Amygdala (tissue), 56 donors: ENCODE measurements at places on chromosomes 16 and 17.

DNA sequence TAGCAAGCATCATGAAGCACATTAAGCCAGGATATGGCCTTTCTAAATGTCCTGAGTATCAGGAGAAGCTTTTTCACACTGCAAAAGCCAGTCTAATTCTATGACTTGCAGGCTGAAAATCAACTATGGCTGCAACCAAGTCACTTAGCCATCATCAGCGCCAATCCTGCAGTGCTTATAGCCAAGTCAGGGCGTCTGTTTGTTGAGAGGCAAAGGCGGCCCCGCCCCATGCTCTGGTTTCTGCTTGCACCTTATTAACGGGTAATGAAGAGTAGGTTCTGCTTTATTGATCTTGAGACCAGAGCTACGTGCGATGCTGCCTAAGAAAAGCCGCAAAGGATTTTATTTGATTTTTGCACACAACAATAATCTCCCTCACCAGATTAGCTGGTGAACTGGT lies 88.4 kb downstream of the CDH13 start:
- DNase-seq, result no peak

DNA sequence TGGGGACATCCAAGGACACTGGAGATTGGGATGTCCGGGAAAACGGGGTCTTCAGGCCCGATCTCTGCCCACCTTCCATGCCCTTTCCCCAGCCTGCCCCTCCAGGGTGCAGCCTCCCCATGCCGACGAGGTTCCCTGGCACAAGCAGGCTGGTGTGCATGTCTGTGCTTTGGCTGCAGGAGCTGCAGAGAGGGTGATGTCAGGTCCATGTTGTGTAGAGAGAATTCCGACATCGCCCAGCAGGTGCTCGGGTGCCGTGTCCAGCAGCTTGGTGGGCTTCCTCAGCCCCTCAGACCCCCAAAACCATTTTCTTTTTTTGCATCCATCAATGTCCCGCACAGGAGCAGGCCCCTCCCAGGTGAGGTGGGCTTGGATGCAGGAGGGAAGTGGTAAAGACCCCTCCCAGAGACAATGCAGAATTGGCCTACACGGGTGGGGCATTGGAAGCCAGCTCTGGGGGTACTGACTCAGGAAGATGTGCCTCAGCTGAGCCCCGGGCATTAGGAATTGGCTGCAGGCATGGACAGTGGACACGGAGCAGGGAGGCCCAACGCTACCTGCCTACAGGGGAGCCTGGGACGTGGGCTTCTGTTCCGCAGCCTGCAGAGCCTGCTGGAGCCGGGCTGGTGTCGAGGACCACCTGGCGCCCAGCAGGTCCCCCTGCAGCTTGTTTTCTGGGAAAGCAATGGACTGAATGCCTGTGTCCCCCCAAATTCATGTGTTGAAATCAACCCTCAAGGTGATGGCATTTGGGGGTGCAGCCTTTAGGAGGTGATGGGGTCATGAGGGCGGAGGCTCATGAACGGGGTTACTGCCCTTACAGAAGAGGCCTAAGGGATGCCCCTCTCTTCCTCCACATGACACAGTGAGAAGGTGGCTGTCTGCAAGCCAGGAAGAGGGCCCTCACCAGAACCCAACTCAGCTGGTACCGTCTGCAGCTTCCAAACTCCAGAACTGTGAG lies 97.5 kb downstream of the METRNL start:
- DNase-seq, result no peak

DNA sequence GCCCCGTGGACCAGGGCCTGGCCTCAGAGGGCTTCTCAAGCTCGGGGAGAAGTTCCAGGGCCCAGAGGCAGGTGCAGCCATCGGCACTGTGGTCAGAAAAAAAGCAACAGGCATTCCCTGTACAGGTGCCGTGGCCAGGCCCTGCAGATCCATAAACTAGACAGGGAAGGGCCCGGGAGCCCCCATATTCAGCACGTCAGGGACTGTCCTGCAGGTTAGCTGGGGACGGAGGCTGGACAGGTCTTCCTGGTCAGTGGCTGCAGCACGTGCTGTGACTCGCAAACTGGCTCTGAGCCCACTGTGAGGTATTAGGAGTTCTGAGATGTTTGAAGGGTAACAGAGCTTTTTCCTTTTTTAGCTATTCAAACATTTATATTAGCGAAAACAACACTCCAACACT lies 15.0 kb upstream of the C16orf95 start:
- no peak for DNase-seq

GRCh38 chr17:34364751-34365150 lies 1.7 kb upstream of the CCL1 start:
- no peak for DNase-seq

GRCh38 chr17:61235827-61236197 lies 163.8 kb upstream of the TBX2 start:
- DNase-seq, result peak; percentile 10

- DNase-seq, result no peak
Observed at GRCh38 chr16:75236232-75236631, 15.2 kb downstream of the BCAR1 start.

- DNase-seq, result no peak
Observed at GRCh38 chr17:51857052-51857597, 301.4 kb downstream of the CA10 start.

- DNase-seq, result no peak
Observed at GRCh38 chr16:2388875-2389433, 40.3 kb upstream of the CCNF start.

GRCh38 chr17:73653810-73654209 lies 9.6 kb upstream of the SDK2 start:
- DNase-seq, result no peak

DNA sequence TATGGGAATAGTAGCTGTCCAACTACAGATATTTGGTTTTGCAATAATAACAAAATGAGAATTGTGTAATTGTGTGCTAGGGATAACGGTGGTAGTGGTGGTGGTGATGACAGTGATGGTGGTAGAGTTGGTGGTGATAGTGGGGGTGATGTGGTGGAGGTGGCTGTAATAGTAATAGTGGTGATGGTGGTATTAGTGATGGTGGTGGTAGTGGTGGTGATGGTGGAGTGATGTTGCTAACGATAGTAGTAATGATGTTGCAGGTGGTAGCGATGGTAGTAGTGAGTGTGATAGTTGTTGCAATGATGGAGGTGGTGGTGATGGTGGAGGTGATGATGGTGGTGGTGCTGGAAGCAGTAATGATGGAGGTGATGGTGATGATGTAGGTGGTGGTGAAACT lies 94.4 kb downstream of the HS3ST3B1 start:
- DNase-seq, result no peak

DNA sequence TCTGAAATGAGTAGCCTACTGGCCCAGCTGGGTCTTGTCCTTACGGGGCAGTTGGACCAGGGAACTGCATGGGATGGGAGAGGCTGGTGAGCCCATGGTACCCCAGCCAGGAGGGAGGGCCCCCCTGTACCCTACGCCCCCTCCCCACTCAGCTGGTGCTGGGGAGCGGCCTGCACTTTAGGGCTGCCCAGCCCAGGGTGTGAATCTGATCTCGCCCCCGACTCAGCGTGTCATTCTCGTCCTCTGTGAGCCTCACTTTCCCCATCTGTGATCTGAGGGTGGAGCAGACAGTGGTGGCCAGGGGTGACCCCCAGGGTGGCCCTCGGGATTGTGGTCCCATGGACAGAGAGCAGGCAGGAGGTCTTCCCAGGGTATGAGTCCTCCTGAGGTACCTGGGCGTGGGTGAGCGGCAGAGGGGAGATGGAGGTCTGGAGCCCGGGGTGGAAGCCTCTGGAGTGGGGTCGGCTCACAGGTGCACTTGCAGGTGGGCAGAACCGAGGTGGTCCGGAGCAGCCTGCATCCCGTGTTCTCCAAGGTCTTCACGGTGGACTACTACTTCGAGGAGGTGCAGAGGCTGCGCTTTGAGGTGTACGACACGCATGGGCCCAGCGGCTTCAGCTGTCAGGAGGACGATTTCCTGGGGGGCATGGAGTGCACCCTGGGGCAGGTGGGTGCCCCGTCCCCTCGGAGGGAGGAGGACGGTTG lies 1.6 kb downstream of the CPNE7 start:
- no peak for DNase-seq

DNA sequence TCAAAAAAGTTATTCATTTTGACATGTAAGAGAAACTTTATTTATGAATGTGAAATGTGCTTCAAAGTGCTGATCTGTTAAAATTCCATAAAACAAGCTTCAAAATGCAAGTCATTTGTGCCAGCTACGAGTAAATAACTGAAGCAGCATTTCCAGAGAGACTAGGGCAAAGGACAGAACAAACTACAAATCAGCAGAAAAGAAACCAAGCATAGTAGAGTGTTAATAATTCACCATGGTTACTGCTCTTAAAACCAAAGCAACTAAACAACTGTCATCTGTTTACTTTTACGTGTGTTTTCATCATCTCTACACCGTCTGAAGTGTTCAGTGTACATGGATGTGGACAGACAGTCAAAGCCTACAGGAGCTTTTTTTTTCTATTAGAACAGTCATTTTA lies 1.6 kb upstream of the ASPA start:
- DNase-seq, result no peak
